Stimulated activated CD8-positive, alpha-beta memory T cell treated with anti-CD3 and anti-CD28 coated beads, Interleukin-15, amount 100 ng/mL, for 4 hours (primary cell): ENCODE measurements at places on chromosomes 5 and 9.

- DNase-seq = no peak
These were observed 3.1 kb downstream of the CYSTM1 start for GRCh38 chr5:140178086-140178410.

GRCh38 chr5:73066466-73066865, 53.9 kb upstream of the TMEM171 start:
- DNase-seq = no peak

GRCh38 chr5:93415819-93416218, 165.2 kb downstream of the NR2F1-AS1 start:
- DNase-seq = no peak

GRCh38 chr5:89071101-89071940, 188.3 kb upstream of the MEF2C start:
- no peak for DNase-seq

DNA sequence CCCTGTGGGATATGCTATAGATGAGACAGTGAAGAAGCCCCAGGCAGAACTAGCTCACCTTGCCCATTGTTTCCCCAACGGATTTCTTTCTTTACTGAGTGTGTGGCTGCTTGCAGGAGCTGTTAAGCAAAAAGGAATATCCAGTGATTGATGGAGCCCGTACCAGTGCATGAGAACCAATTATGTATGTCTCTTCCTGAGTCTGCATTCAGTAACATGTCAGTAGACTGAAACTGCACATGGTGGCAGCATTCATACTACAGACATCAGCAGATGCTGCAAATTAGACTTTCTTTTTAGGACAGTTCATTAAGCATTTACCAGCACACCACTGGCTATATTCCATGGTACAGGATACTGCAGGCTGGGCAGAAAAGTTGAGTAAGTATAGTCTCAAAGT, 90.3 kb upstream of the PLCXD3 start:
- DNase-seq = no peak
